Stimulated activated CD8-positive, alpha-beta memory T cell treated with anti-CD3 and anti-CD28 coated beads, Interleukin-4, amount 100 ng/mL, for 4 hours (primary cell): ENCODE measurements at places on chromosomes 5 and 9.

DNA sequence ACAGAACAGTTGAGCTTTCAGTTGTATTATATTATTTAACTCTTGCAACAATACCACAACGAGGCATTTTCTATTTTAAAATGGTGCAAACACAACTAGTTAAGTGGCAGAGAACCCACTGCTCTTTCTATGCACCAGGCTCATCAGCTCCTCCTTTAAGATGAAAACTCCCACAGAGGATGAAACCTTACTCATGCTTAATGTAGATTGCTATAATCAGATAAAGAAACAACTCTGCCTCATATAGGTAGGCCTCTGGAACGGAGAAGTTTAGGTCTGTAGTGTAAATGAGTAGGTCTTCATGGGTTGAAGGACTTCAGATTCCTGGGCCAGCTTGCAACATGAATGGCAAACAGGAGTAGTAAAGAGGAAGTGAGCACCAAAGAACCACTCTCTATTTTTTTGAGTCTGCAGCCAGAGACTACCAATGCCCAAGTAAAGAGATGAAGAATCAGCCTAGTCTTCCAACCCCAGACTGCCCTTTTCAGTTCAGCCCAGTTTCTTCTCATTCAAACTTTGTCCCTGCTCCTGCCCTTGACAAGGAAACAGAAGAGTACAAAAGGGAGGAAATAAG, 33.9 kb downstream of the HACD4 start:
- no peak for DNase-seq

DNA sequence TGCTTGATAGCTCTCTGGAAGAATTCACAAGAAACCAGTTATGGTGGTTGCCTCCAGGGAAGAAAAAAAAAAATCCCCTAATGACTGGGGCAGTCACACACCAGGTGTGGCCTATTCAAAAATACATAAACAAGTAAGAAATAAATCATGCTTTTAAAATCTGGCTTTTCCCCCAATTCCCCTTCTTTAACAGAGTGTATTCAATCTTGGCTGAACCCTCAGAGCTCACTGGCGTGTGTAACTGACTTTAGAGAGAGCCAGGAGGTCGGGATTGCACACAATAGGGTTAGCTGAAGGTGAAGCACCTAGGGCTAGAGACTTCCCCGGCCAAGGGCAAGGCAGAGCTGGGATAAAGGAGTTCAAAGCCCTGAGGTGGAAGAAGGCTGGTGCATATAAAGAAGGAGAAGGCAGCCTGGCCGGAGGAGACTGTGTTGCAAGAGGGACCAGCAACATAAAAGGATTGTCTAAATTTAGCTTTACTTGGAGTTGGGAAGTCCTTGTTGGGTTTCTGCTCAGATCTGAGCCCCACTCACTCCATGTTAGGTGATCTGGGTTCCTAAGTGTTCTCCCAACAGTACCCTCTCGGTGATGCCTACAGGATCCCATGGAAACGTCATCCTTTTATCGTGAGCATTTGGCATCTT, 19.7 kb downstream of the FNBP1 start:
- no peak for DNase-seq

- DNase-seq: no peak
These were observed 305.2 kb upstream of the DAB2 start for GRCh38 chr5:39730006-39730405.

GRCh38 chr9:99834474-99834873, 12.8 kb downstream of the NR4A3 start:
- no peak for DNase-seq

- no peak for DNase-seq
These were observed 12.7 kb downstream of the C9orf153 start for GRCh38 chr9:86246752-86247161.

GRCh38 chr5:179287631-179288030, 57.6 kb downstream of the ADAMTS2 start:
- DNase-seq: no peak

- DNase-seq: no peak
These were observed 403.7 kb upstream of the TRPC7 start for GRCh38 chr5:136769093-136769492.

DNA sequence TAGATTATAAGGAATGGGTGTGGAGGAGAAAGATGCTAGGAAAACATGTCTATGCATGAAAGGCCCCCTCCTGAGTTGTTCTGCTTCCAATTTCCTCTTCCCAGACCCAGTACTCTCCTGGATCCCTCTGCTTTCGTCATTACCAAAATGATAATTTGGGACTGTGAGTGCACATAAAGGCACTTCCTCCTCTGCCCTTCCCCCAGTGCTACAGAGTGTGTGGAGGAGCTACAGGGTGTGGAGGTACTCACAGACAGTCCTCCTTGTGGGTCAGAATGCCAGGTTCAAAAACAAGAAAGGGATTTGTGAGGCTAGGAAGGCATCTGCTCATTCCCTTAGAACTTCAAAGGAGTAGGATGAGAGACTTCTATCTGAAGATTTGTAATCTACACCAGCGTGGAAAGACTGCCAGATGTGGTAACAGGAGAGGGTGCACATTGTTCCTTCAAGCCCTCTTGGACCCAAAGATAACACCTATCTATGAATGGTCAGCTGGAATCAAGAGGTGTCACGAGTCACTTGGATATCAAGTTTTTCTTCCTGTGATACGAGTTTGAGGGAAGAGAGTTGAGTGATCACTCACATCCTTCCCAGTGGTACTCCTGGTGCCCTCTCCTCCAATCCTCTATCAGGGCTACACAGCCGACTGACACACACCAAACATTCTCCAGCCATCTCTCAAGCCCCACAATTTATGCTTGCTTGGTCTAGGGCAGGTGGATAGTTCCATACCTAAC, 201.1 kb downstream of the EPB41L4A start:
- DNase-seq: no peak

GRCh38 chr5:1027631-1028441, 19.2 kb downstream of the NKD2 start:
- DNase-seq: no peak
